Stimulated activated CD8-positive, alpha-beta memory T cell treated with anti-CD3 and anti-CD28 coated beads, Interleukin-4, amount 100 ng/mL, for 48 hours (primary cell): ENCODE measurements at places on chromosomes 16 and 17.

DNA sequence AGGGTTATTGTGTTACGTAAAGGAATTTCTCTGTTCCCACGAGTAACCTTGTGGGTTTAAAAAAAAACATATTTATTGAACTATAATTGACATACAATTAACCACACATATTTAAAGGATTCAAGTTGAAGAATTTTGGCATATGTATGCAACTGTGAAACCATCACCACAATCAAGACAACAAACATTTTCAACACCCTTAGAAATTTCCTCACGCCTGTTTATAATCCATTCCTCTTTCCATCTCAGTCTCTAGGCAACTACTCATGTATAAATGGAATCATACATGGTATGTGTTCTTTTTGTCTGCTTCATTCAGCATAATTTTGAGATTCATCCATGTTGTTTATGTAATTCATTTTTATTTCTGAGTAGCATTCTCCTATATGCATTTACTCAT is 104.0 kb downstream of the MRTFB start:
- no peak for DNase-seq

- no peak for DNase-seq
Measured at GRCh38 chr17:50464736-50465135, 3.9 kb downstream of the CHAD start.

GRCh38 chr17:71985111-71986039 is 135.4 kb upstream of the SOX9 start:
- no peak for DNase-seq

DNA sequence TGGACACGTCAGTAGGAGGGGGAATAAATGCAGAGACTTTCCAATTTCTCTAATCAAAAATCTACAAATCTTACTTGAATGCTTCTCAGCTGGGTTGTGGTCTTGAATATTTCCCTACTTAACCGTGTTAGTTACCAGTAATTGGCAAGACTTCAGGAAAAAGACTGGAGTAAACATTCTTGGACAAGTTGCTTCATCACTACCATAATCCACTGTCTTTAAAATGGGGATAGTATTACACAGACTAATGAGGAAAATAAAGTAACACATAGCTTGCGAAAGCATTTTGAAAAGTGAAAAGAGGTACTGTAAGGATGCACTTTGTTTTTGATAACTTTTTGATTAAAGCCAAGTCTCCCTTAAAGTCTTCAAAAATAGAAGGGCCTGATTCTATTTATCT is 18.4 kb downstream of the MYH1 start:
- no peak for DNase-seq

GRCh38 chr16:85378145-85379040 is 234.7 kb upstream of the GSE1 start:
- no peak for DNase-seq

- peak; percentile 83 for DNase-seq
Measured at GRCh38 chr16:58487566-58488351, 12.2 kb upstream of the NDRG4 start.

GRCh38 chr17:27471321-27472269 is 15.3 kb downstream of the KSR1 start:
- DNase-seq = peak; percentile 88
